ENCODE measurements at places on chromosomes 7 and 10.

GRCh38 chr7:85716353-85716752 lies 529.5 kb upstream of the SEMA3D start:
- DNase-seq = no peak

DNA sequence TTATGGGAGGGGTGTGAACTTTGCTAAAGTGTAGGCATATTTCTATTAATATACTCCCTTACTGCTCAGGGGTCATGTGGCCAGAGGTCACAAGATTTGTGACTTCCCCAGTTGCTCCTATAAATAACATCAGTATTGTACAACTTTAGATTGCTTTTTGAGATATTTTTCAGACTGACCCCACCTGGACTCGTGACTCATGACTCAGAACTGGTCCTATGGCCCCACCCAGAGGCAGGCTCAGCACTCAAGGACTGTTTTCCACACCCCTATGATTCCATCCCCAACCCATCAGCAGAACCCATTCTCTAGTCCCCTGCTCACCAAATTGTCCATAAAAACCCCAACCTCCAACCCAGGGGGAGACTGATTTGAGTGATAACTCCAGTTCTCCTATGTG lies 2.7 kb upstream of the CUL2 start:
- DNase-seq = no peak

- peak; percentile 82 for DNase-seq
These were observed 70.5 kb downstream of the ADCYAP1R1 start for GRCh38 chr7:31122649-31123058.

DNA sequence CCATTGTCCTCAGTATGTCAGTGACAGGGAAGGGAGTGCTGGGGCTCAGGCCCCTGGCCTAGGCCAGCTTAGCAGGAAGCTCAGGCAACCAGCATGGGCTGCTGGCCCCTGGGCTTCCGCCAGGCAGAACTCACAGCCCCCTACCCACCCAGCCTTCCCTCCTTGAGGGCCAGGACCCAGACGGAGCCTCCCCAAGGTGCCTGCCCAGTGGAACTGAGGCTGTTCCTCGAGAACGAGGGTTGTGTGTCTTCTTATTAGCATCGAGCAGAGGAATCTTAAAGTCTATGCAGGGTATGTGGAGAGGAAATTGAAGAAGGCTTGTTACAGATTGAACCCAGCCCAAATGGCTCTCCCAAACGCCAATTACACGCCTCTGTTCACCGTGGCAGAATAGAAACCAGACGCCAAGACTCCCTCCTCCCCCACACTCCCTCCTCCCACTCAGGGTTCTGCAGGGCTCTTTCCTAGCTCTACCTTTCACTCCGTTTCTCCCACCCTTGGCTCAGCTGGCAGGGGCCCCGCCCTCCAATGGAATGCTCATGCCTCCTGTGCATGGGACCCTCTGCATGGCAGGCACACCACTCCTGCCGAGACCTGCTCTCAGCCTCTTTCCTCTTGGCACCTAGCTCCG lies 134.4 kb downstream of the ZMIZ1 start:
- no peak for DNase-seq
